ENCODE measurements at places on chromosomes 6 and 20.

DNA sequence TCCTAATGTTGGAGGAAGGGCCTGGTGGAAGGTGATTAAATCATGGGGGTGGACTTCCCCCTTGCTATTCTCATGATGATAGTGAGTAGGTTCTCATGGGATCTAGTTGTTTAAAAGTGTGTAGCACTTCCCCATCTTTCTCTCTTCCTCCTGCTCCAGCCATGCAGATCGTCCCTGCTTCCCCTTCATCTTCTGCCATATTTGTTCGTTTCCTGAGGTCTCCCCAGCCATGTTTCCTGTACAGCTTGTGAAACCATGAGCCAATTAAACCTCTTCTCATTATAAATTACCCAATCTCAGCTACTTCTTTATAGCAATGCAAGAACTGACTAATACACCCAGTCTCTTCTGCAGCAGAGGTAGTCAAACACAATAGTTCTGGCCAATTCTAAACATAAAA lies 5.4 kb downstream of the EPM2A start:
- no peak for DNase-seq

- DNase-seq: no peak
Observed at GRCh38 chr6:159655409-159655988, 37.5 kb downstream of the SOD2 start.

DNA sequence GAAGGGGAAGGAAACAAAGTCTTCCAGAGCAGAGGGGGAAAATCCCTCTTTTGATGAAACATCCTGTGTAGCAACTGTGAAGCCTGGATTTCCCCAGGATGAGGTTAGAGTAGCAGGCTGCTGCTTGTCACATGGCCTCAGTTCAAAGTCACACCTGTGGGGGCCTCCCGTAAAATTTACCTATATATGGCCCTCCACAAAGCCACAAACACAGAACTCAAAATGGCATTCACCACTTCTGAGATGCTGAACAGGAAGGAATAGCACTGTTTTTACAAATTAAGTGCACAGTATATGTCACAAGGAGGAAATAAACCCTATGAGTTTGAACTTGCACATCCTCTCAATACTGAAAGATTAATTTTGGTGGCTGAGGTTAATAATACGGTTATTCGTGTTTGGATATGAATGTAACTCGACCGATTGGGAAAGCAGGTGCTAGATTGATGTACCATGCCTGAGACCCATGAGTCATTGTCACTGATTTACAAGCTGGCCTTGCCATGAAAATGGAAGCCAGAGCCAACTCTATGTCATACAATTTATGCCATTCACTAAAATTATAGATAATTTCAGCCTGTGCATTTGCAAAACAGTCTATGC lies 70.6 kb downstream of the SGK1 start:
- no peak for DNase-seq

DNA sequence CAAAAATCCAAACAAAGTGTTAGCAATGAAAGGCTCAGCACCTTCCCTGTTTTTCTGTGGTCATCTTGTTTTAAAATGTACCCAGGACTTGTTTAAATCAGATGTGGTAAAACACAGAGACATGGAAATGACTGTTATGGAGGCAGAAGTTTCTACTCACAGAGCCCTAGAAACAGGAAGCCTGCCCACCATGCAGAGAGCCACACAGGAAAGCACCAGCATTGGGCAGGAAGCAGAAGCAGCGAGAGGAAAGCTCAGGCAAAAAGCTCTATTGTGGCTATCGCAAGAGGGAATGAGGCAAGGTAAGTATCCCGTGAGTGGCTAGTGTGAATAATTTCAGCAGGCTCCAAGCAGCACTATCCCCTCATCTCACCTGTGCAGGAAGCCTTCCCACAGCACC lies 42.8 kb downstream of the GPR6 start:
- no peak for DNase-seq

GRCh38 chr6:11183761-11184362 lies 48.6 kb downstream of the NEDD9 start:
- no peak for DNase-seq

- DNase-seq: no peak
Observed at GRCh38 chr6:163309491-163310026, 105.0 kb upstream of the QKI start.

DNA sequence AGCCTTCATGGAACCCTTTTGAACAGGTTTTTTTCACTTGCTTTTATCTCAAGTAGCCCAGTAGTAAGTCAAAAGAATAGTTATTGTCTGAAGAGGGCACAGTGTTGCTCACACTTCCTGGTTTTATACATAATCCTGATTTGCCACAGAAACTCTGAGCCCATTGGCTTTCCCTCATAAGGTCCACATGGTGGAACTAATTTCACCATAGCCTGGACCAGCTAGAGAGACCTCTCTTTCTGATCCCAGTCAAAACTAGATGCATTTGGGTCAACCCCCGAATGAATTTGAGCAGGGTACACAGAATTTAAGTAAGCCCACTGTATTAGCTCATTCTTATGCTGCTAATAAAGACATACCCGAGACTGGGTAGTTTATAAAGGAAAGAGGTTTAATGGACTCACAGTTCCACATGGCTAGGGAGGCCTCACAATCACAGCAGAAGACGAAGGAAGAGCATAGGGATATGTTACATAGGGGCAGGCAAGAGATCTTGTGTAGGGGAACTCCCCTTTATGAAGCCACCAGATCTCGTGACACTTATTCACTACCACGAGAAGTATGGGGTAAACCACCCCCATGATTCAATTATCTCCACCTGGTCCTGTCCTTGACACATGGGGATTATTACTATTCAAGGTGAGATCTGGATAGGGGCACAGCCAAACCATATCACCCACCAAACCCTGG lies 6.2 kb downstream of the RWDD2A start:
- no peak for DNase-seq

- no peak for DNase-seq
Observed at GRCh38 chr20:32510601-32511357, 74.4 kb downstream of the NOL4L start.
